AG04449 (cell line): ENCODE measurements at places on chromosomes 11 and 22.

DNA sequence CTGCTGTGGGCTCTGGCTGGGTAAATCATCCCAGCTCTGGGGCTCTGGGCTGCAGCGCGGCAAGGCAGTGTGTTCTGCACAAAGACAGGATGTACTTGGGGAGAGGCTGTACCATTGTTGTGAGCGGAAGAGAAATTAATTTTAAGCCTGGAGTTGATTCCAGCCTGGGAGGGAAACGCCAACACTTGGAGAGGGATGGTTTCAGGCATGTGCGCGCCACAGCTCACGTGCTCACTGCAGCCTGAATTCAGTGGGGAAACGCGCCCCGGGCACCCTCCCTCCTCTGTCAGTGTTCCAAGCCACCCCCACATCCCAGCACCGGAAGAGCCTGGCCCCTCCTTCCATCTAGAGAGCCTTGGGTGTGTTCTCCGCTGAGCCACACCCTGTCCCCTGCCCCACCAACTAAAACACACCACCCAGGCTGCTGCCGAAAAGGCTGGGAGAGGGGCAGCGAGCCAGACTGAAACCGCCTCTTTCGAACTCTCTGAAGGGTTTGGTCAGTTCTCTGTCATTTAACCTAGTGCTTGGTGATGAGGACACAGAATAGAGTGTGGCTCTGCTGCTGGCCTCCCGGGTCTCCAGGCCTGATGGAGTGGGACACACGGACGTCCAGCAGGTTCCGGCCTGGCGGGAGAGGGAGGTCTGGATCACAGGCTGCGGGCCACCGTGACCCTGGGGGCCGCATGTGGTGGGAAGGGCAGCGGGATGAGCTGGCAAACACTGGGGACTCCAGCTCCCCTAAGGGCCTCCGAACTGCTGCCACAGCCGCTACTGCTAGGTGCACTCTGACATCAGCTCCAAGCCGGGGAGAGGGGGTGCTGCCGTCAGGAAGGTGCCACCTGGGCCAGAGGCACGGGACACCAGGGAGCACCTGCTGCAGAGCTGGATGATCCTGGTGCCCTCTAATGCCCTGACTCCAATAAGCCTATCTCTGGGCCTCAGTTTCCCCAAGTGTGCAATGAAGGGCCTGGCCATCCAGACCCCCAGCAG, 230.8 kb downstream of the CTTN start:
- DNase-seq: no peak

- no peak for DNase-seq
Measured at GRCh38 chr22:37996515-37997246, 12.3 kb upstream of the SOX10 start.

DNA sequence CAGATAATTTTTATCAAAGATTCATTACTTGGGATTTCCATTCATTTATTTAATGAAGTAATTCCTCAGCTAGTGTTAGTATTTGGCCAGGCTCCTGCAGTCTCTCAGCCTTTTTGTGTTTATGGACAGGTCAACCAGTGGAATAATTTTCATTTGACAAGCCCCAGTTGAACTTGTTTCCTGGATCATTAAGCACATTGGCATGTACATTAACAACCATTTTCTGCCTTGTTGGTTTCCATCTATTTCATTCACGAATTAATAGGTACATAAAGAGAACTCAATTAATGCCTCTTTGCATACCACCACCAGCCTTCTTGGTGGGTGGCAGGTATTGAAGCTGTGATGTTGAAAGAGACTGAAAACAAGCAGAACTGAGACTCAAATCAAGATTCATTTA, 745.2 kb downstream of the KCNA4 start:
- DNase-seq: no peak

- no peak for DNase-seq
Measured at GRCh38 chr11:26335903-26336302, 4.0 kb downstream of the ANO3 start.

- DNase-seq: no peak
Measured at GRCh38 chr11:65298655-65299179, 15.9 kb upstream of the CDC42EP2 start.

DNA sequence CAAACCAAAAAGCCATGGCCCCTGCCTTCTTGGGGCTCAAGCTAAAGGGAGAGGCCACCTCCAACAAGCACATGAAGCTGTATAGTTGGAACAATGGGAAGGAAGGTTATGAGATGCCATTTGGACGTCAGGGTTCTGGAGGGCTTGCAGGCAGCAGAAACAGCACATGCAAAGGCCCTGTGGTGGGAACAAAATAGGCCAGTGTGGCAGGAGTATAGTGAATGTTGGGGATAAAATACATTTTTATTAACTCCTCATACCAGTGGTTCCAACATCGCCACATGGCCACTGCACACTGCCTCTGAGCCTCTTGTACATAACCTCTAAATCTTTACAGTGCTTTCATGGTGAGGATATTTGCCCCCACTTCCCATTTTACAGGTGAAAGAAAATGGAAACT, 32.2 kb upstream of the MN1 start:
- DNase-seq: no peak

GRCh38 chr11:110160437-110160836, 67.2 kb downstream of the ZC3H12C start:
- DNase-seq: no peak

DNA sequence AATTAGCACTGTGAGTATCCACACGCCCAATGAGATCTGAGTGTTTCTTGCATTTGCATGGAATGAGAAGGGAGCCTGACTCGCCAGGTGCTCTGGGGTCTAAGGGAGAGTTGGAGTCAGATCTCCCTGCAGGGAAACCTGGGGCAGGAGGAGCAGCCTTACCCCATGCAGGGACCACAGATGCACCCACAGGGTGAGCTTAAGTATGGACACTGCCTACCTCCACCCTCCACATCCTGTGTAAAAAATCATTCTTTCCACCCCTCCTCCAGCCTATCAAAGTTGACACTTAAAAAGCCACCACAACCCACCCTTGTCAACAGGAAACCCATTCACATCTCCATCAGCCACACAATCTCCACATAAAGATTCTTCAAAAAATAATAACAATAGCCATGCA, 67.0 kb upstream of the IGLL5 start:
- DNase-seq: no peak

DNA sequence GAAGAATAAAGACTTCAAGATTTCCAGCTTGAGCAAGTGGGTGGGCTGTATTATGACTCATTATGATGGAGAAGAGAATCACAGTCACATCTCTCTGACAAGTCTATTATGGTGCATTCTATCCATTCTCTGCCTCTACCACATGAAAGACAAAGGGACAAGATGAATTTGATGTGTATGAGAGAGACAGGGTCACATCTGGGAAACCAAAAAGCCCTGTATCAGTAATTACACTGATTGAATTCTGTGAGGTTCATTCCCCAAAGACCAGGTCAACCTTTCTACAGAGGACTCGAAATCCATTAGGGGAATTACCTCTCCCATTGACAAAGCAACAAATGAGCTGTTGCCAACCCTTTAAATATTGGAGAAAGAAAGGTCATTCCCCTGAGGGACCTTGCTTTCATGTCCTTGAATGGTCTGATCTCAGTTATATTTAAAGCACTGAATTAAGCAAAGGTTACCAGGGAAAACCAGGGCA, 109.6 kb downstream of the USP35 start:
- no peak for DNase-seq

- DNase-seq: no peak
Measured at GRCh38 chr22:45582236-45582954, 79.7 kb downstream of the FBLN1 start.

- DNase-seq: no peak
Measured at GRCh38 chr11:120718171-120718570, 206.6 kb downstream of the GRIK4 start.

- DNase-seq: no peak
Measured at GRCh38 chr11:75152090-75152489, 1.2 kb downstream of the SLCO2B1 start.

- DNase-seq: no peak
Measured at GRCh38 chr11:3920148-3920852, 64.8 kb downstream of the STIM1 start.

GRCh38 chr22:32696089-32696488, 105.4 kb upstream of the TIMP3 start:
- no peak for DNase-seq

- no peak for DNase-seq
Measured at GRCh38 chr11:27701355-27702105, 1.3 kb upstream of the BDNF start.

DNA sequence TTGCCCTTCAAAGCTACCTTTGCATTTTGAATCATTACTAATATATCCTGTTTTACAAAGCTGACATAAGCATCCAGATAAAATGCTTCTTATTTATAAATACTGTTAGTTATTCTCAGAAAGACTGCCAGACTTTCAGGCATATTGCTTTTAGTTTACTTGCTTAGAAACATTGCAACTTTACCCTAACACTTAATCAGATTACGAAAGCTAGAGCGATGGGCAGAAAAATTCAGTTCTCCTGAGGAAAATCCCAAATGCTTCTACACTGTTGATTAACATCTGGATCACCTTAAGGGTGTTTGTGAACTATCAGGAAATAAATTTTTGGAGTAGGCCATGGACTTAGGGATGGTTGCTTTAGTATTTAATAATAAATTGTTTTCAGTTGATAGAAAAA, 289.7 kb upstream of the MPPED2 start:
- no peak for DNase-seq

- peak; percentile 74 for DNase-seq
Measured at GRCh38 chr11:66934950-66935779, 23.0 kb downstream of the PC start.

GRCh38 chr22:39439170-39439569, 17.6 kb upstream of the MGAT3 start:
- no peak for DNase-seq

DNA sequence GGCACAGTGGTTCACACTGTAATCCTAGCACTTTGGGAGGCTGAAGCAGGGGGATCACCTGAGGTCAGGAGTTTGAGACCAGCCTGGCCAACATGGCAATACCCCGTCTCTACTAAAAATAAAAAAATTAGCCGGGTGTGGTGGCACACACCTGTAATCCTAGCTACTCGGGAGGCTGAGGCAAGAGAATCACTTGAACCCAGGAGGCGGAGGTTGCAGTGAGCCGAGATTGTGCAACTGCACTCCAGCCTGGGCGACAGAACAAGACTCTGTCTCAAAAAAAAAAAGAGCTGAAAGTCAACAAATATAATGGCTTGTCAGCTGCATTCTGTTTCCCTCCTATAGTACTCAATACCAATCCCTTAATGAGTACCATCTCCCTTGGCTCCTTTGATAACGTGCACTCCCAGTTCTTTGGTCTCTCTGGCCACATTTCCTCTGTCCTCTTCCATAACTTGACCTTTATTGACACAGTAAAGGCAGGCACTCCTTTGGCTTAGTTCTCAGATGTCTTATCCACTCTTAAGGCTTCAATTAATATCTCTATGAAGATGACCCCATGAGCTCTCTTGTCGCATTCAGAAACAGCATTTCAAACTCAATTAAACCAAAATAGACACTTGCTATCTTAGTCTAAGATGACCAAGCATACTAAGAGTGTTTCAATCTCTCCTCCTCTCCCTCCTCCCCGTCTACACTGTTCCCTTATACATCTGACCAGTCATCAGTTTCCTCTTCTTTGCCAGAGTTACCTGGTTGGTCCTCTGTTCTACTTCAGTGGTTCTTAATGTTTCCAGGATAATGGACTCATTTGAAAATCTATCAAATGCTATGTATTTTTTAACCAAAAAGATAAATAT, 4.8 kb downstream of the MAPK1 start:
- DNase-seq: no peak

- DNase-seq: no peak
Measured at GRCh38 chr11:110131386-110132123, 38.4 kb downstream of the ZC3H12C start.

DNA sequence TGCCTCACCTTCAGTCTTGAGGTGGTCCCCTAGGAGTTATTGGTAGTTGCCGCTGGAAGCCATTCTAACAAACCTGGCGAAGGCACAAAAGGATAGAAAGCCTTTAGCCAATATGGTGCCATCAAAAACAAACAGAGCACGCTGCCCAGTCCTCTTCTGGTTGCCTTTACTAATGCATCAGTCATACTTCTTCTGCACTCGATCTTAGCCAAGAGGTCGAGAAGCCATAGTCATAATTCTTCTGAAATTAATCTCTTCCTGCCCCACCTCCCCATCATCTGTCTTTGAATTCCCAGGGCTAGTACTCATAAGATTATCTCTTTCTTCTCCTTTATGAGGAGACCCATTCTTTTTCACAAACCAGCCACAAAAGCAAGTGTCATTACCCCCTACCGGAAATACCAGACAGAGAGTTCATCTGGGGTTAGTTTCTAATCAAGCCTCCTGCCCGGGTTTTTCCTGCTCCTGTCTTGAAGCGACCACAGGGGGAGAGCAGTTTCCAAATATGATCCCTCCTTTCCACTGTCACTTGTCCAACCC, 21.4 kb upstream of the EHF start:
- peak; percentile 41 for DNase-seq

DNA sequence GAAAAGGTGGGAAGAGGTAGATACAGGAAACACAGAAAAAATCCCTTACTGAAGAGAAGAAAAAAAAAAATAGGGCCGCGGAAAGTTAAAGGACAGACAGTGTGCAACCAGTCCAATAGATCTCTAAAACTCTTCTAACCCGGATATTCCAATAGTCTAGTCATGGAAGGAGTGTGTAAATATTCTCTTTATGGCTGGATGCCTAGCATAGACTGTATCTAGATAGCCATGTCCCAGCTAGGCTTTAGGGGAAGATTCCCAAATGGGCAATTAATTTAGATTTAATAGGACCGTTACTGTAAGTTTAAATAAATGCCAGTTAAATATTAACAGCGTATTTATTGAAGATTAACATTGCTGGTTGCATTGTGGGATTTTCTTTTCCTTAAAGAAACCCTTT, 532.7 kb downstream of the NTM start:
- DNase-seq: no peak

GRCh38 chr22:47776329-47776728, 1013.9 kb downstream of the TBC1D22A start:
- DNase-seq: no peak

DNA sequence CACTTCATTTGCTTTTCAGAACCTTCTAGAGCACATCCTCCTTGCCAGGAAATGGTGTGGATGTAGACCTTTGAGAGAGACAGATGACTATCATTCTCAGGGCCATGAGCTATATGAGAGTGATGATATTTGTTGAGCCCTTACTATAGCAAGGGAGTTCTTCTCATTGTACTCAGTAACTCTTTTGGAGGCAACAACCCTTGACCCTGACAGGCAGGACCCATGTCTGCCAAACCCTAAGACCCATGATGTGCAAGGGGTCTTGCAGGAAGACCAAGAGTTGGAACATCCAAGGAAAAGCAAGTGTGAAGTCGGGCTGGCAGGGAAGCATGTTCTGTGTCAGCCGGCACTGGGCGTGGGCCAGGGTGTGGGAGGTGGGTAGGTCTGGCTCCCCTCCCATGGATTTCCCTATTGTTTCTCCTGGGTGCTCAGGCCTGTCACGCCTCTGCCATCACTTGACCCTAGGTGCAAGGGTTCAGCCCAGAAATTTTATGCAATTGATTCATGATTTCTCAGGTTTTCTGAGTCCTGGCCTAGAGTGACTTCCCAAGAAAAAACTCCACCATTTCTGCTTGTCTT, 1.2 kb downstream of the FOLR3 start:
- no peak for DNase-seq

- no peak for DNase-seq
Measured at GRCh38 chr11:4433856-4434255, 15.2 kb upstream of the OR52K2 start.
